ENCODE measurements at places on chromosomes 16 and 17.

DNA sequence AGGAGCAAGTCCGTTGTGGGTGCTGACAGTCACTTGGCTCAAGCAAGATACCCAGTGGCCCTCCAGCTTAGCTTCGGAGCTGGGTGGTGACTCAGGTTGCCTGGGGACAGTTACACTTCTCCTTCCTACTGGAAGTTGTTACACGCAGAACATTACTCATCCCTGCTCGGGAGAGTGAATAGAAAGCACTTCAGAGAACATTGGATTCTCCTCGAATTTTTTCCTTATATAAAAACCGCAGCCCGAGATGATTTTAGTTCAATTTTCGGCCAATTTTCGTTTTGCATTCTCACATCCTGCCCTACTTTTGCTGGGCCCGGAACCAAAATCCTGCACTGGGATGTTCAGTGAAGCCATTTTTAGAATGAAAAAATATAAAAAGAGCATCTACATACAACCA, 99.7 kb downstream of the ELAC2 start:
- no peak for DNase-seq

DNA sequence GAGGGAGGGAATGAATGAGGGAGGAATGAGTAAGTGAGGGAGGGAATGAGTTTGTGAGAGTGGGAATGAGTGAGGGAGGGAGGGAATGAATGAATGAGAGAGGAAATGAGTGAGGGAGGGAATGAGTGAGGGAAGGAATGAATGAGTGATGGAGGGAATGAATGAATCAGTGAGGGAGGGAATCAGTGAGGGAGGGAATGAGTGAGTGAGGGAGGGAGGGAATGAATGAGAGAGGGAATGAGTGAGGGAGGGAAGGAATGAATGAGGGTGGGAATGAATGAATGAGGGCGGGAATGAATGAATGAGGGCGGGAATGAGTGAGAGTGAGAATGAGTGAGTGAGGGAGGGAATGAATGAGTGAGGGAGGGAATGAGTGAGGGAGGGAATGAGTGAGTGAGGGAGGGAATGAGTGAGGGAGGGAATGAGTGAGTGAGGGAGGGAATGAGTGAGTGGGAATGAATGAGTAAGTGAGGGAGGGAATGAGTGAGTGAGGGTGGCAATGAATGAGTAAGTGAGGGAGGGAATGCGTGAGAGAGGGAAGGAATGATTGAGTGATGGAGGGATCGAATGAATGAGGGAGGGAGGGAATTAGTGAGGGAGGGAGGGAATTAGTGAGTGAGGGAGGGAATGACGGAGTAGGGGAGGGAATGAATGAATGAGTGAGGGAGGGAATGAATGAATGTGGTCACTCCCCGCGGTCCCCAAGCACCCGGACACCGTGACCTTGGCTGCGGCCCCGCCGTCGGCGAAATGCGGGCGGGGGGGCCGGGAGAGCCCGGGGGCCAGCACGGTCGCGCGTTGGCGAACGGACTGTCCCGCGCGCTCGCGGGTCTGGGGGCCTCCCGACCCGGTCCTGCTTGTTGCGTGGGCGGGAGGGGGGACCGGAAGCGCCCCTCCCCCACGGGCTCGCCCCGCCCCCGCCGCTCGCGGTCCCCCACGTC, 1.1 kb upstream of the UBE2I start:
- DNase-seq: no peak

DNA sequence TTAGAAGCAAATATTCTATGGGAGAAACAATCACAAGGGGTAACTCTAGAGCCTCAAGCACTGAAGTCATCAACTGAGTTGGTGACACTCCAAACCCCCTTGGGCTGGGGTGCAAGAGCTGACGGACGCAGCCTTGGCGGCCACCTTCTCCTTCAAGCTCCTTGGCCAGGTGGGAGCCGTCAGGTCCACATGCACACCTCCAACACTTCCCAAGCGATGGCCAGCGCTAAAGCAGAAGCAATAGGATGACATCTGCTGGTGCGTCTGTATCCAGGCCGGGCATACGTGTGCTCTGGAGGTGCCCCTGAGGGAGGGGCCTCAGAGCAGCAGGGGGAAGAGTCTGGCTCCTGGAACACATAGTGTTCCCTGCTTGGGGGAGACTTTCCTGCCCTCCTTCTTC, 12.2 kb upstream of the FOXJ1 start:
- DNase-seq: peak; percentile 23

GRCh38 chr17:69949496-69949895, 125.5 kb upstream of the KCNJ16 start:
- no peak for DNase-seq

DNA sequence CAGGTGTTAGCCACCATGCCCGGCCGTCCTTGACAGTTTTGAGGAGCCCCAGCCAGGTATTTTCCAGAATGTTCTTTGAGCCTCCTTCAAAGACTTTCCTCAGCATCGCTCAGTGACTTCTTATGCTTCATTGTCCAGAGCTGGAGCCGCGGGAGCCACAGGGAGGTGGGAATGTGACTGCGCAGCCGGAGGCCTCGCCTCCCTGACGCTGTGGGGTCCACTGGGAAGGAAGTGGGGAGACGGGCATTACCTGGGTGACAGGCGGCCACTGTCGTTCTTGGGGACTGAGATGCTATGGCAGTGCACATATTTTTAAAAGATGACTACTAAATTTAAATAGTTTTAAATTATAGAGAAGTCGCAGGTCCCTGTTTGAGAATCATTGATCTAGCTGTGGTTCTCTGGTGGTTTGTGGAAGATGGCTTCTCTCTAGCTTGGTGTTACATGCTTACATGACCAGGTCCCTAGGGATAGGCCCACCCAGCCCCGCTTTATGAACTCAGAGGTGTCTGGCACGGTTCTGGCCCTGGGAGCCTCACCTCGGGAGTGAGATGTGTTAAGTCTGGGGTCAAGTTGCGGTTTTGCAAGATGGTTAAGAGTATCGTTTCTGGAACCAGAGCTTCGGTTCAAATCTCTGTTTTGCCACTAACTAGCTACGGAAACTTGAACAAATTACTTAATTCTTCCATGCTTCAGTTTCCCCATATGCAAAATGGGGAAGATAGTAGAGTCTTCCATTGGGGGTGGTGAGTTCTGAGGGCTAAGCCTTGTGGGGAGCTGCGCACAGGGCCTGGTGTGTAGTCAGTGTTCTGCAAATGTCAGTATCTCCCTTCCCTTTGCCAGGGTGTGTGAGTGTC, 53.0 kb downstream of the ATP2C2 start:
- DNase-seq: no peak

GRCh38 chr17:30933966-30934365, 12.2 kb downstream of the ADAP2 start:
- no peak for DNase-seq

- DNase-seq: no peak
Measured at GRCh38 chr17:13750816-13751793, 149.4 kb upstream of the HS3ST3A1 start.

- DNase-seq: no peak
Measured at GRCh38 chr17:72299100-72299499, 178.3 kb downstream of the SOX9 start.

GRCh38 chr17:49990921-49991320, 4.1 kb downstream of the DLX3 start:
- DNase-seq: no peak

- DNase-seq: no peak
Measured at GRCh38 chr16:61820398-61820797, 215.8 kb downstream of the CDH8 start.

Measured in liver (tissue), 10 donors.